Ascending aorta (tissue), 2 donors: ENCODE measurements at places on chromosomes 1 and 21.

DNA sequence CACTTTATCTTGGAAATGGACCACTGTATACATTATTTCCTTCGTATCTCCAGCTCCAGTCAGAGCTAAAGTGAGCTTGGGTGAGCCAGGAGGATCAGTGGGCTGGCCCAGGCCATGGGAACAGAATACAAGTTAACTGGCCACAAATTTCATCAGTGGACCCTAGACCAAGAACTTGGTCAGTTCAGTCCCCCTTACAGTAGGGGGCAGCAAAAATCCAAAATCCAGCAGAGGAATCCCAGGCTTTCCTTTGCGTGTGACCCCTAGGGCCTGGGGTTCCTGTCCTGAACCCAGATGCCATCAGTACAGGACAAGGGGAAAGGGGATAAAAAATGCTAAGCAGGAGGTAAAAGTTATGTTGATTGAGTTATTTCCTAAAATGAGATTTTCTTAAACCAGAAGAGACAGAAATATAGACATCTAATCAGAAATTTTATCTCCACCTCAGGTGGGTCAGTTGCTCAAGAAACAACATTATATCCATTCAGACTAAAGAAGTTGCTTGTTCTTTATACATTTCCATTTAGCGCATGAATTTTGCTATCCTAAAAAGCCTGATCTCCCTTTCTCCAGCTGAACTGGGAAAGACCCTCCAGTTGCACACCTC, 24.1 kb upstream of the LCE5A start:
- DNase-seq = no peak

DNA sequence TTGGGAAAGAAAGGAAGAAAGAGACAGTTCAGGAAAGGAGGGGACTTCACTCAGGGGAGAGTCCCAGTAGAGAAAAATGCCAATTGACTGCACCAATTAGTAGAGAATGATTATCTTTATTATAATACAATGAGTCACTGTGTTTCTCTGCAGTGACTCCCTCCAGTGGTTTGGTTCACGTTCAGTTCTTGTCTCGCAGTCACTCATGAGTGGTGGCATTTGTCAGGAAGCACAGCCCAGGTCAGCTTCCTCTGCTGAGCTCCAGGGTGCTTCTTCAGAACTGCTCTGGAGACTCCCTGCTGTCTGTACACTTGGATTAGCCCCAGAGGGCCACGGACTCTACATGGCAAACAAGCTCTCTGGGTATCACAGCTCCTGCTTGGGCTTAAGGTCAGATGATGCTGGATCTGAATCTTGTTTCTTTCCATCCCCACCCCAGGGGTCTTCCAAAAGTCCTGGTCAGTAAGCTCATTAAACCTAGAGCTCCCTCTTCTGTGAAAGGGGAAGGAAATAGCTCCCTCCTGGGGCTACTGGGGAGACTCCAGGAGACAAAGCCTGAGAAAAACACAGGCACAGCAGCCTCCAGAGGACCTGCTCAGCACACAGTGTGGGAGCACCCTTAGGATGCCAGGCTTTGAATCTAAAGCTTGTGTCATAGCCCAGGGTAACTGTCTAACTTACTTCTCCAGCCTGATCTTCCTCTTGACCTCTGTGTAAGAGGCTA, 619.0 kb downstream of the AJAP1 start:
- DNase-seq = peak; percentile 21

GRCh38 chr1:225746361-225747179, 31.1 kb upstream of the SRP9 start:
- DNase-seq = no peak

GRCh38 chr1:19128968-19129514, 81.0 kb downstream of the UBR4 start:
- no peak for DNase-seq

DNA sequence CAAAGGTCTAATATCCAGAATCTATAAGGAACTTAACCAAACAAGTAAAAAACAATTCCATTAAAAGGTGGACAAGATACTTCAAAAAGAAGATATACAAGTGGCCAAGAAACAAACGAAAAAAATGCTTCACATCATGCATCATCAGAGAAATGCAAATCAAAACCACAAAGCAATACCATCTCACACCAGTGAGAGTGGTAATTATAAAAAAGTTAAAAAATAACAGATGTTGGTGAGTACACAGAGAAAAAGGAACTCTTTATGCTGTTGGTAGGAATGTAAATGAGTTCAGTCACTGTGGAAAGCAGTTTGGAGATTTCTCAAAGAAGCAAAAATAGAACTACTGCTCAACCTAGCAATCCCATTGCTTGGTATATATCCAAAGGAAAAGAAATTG, 218.6 kb downstream of the SLC44A5 start:
- no peak for DNase-seq

GRCh38 chr1:26044971-26045721, 772 bp downstream of the SLC30A2 start:
- DNase-seq = no peak

DNA sequence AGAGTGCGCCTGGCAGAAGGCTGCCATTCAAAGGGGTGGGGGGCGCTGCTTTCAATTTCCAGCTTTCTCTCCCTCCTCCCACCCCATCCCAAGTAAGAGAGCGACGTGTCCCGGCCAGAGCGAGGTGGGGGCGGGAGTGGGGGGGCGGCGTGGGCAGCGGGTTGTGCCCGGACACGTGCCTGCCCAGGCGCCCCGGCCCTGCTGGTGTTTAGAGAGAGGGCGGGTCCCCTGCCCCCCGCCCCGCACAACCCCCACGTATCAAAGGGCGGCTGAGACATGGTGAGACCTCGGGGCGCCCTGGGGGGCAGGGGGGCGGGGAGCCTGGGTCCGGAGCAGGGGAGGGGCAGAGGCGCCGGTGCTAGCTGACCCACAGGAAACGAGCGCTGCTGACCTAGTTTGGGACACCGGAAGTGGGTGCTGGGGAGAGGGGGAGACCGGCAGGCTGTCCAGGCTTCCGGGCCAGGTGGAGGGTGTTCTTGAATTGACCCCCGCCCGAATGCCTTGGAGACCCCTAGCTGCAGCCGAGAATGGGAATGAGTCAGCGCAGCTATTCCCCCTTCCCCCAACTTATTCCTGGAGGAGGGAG, 1.3 kb downstream of the ZBTB7B start:
- peak; percentile 88 for DNase-seq

- no peak for DNase-seq
Observed at GRCh38 chr1:226741009-226741408, 1.9 kb upstream of the ITPKB start.

DNA sequence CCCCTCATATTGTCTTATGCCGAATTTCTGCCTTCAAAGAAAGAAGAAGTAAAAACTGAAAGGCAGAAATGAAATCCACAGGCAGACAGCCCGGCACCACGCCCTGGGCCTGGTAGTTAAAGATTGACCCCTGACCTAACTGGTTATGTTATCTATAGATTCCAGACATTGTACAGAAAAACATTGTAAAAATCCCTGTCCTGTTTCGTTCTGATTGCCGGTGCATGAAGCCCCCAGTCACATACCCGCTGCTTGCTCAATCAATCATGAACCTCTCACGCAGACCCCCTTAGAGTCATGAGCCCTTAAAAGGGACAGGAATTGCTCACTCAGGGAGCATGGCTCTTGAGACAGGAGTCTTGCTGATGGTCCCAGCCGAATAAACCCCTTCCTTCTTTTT, 49.3 kb downstream of the JMJD4 start:
- no peak for DNase-seq

- no peak for DNase-seq
Observed at GRCh38 chr1:60133000-60133673, 59.6 kb upstream of the C1orf87 start.

- DNase-seq = no peak
Observed at GRCh38 chr1:76109404-76109803, 34.9 kb downstream of the ST6GALNAC3 start.

DNA sequence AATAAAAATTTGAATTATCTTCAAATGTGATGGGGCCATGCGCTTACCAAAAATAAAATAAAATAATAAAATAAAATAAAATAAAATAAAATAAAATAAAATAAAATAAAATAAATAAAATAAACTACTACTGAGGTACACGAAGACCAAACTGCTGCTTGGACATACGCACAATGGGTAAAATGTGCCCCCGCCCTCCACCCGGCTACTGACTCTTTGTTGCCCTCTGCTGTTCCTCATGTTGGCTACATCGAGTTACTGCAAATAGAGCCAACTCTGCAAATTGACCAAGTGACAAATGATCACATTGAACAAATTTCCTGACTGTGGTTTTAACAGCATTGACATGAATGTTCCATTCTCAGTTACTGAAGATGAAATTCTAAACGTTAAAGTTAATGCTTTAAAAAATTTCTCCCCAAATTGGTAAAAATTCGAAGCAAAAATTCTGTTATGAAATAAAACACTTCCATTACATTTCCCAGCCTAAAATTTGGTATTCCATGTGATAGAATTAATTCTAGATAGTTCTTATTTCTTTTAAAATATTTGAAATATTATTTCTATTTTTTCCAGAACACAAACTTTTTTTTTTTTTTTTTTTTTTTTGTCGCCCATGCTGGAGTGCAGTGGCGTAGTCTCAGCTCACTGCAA, 18.8 kb upstream of the MAP1LC3C start:
- DNase-seq = no peak

GRCh38 chr1:14339288-14339687, 259.2 kb upstream of the KAZN start:
- no peak for DNase-seq

GRCh38 chr1:64823691-64824476, 79.0 kb downstream of the RAVER2 start:
- DNase-seq = peak; percentile 80

DNA sequence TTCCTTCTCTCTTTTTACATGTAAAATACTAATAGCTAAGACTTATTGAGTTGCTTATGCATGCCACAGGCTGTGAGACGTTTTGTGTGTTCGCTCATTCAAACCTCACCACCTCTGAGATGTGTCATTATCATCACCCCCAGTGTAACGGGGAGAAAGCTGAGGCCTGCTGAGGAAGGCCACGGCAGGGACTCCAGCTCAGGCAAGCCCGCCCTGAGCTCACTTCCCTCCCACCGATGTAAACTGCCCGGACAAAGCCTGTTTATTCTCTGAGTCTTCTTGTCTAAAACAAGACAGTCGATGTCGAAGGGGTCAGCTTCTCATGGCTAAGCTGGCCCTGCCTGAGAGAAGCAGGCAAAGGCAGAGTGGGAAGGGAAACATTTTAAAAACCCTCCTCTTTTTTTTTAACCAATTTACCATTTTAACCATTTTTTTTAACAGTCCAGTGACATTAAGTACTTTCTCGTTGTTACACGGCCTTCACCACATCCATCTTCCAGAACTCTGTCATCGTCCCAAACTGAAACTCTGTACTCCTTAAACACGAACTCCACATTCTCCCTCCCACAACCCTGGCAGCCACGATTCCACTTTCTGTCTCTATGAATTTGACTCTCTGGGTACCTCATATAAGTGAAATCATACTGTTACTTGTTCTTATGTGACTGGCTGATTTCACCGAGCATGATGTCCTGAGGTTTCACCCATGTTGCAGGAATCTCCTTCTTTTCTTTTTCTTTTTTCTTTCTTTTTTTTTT, 204.8 kb upstream of the GALNT2 start:
- no peak for DNase-seq

- DNase-seq = no peak
Observed at GRCh38 chr1:187010571-187011309, 182.0 kb downstream of the PLA2G4A start.

- DNase-seq = no peak
Observed at GRCh38 chr1:2534687-2535441, 4.8 kb upstream of the HES5 start.

DNA sequence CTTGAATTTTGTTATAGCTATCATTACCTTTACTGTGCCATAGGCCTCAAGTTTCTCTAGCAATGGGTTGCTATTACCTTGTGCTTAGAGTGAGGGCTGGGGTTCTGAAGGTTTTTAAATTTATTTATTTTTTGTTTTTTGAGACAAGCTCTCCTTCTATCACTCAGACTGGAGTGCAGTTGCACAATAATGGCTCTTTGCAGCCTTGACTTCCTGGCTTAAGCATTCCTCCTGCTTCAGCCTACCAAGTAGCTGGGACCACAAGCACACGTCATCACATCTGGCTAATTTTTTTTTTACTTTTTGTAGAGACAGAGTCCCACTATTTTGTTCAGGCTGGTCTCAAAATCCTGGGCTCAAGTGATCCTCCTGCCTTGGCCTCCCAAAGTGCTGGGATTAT, 41.5 kb downstream of the SNX27 start:
- DNase-seq = no peak

- no peak for DNase-seq
Observed at GRCh38 chr1:157028674-157029073, 16.9 kb downstream of the ARHGEF11 start.

- DNase-seq = no peak
Observed at GRCh38 chr1:93016171-93016570, 54.9 kb upstream of the DIPK1A start.

DNA sequence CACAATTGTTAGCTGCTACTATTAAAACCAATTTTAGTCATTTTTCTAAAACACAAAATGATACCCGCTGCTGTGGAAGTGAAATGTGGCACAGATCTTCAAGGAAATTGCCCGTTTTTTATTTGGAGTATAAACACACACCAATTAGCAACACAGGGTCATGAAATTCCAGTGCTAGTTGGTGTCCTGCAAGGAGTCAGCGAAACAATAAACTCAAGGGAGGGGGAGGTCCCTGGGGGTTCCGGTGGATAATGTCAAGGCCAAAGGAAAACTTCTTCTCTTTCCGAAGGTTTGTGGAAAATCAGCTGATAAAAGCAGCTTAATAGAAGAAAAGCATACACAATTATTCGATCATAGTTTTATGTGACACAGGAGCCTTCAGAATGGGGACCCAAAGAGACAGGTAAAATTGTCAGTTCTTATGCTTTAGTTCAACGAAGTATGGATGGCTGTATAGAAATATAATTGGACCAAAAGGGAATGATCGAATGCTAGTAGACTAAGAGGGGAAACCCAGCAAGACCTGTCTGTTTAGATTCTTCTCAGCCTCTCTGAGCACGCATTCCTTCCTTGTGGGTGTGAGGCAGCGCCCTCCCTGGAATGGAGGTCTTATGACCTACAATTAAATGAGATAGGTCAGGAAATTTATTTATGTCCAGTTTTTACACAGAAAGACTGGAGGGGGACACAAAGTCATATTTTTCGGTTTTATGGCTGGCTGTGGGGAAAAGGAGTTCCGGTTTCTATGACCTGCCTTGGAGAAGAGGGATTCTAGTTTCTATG, 65.9 kb downstream of the KCNK1 start:
- DNase-seq = no peak

- DNase-seq = no peak
Observed at GRCh38 chr1:111503585-111504060, at the start of the genes ADORA3 and TMIGD3. Gene ADORA3 (minus strand): TSS chr1:111503633. CDS start chr1:111503354, 279 bp downstream. Gene TMIGD3 (minus strand): TSS chr1:111503633. CDS start chr1:111503354, 279 bp downstream.

GRCh38 chr1:4468804-4469514, 185.4 kb upstream of the AJAP1 start:
- DNase-seq = no peak

DNA sequence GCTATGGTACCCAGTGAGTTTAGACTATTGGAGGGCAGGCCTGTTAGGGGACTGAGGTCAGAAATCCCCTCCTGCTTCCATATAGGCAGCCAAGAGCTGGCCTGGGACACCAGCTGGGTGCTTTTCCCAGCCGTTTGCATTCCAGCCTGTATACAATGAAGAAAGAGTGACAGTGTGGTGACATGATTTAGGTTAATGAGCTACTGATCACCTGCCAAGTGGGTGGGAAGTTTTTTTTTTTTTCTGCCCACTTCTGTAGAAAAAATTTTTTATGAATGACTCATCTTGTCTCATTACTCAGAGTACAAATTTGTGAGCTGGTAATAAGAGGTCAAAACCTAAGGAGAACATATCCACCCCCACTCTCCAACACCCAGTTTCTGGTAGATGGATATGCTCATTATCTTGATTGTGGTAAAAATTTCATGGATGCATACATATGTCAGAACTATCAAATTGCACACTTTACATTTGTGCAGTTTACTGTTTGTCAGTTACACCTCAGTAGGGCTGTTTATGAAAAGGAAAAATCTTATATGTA, 16.4 kb upstream of the CGN start:
- DNase-seq = no peak
